ENCODE measurements at places on chromosomes 7 and 10.

- no peak for DNase-seq
Measured at GRCh38 chr7:1986366-1987083, 246.2 kb downstream of the MAD1L1 start.

GRCh38 chr7:2880874-2881533 is 36.9 kb upstream of the GNA12 start:
- no peak for DNase-seq

DNA sequence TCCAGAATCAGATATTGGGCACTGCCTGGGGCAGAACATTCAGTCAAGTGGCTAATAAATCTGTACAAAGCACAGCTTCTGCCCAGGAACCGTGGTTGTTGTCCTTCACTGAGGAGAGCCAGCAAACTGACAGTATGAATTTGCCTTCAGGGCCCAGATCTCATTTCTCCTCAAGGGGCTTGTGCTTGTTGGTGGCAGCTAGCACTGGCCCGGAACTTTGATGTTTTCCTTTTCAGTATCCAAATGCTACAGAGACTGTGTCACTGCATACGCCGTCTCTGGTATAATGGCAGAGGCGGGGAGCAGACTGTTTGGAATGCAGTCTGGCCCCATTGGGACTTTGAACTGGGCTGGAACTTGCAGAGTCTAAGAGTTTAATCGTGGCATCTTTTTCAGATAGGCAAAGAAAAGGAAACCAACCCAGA is 30.4 kb upstream of the ADD3 start:
- DNase-seq, result no peak

DNA sequence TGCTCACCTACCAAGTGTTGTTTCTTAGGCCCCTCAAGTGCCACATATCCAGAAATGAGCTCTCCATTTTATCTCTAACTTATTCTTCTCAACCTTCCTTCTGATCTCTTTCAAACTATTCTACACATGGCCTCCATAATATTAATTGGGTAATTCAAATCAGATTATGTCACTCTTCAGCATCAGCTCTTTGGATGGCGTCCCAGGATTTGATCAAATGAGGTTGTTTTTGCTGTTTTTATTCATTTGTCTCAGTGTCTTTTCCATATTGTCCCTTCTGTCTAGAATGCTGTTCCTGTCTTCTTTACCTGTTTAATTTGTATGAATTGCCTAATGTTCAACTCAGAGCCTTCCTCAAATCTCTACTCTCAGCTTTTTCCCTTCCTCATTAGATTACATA is 234.6 kb upstream of the CXCL12 start:
- DNase-seq, result no peak

DNA sequence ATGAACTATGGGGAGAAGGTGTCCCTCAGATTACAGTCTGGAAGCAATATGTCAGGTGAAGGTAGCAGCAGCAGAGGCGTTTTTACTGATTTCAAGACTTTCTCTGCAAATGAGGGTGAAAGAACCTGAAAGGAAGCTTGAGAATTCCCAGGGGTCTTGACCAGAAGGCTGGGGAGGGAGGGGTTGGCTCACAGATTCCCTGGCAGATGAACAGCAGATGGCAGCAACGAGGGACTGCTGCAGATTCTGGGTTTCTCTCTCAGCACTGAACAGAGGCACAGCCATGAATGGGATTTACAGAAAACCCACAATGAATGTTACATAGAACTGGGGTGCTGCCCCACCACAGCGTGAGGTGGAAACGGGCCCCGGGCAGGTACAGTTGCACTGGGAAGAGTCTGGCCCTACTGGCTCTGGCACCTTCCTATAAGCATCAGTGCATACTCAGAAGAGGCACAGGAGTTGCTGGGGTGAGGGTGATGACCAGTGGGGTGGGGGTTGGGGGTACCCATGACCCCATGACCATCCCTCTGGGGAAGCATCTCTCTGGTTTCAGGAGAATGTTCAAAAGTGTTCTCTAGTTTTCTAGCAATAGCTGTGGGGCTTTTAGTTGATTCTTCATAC is 317.8 kb downstream of the SH2D4B start:
- no peak for DNase-seq

DNA sequence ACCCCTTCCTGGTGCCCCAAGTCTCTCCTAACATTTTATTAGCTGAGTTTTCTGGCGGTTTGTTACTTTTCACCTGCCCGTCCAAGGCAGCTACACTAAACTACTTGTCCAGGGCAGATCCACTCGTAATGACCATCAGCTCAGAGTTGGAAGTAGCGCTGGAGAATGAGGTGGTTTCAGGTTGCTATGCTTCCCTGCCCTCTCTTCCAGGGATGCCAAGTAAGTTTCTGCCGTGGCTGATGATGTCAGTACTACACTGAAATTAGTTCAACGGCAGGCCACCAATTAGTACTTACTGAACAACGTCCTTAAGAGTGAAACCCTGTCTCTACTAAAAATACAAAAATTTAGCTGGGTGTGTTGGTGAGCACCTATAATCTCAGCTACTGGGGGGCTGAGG is 55.2 kb downstream of the DIP2C start:
- DNase-seq, result no peak
